ENCODE measurements at places on chromosomes 1 and 21.

DNA sequence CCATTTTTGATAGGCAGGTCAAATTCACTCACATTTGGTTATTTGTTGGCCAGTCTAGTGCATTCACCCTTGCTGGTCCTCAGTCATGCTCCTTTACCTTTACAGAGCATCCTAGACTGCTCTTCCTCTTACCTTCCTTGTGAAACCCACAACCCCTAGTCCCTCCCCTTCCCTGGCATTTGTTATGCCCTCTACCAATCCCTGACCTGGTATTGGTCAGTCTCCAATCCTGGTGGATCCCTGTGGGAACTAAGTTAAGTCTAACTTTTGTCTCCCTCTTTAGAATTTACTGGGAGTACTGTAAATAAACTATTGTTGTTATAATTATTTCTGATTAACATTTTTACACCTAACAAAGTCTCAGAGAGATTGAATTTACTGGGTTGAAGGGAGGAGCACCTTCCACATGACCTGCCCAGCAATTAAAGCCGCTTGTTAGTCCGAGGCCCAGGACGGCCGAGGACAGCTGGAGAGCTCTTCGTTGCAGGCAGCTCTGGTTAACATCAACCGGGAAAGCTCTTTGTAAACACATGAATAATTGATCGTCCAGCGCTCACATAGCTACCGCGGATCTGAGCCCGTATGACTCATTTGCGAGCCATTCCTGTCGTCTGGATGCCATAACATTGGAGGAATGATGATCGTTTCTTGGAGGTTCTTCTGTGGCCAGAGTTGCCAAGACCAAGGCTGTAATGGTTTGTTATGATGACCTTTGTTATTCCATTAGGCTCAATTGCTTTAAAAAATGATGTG, 31.9 kb downstream of the MTARC1 start:
- no peaks in the 10 kb centered on the region for H3K4me1 ChIP-seq
- no peaks in the 10 kb centered on the region for H3K36me3 ChIP-seq
- DNase-seq = no peak

DNA sequence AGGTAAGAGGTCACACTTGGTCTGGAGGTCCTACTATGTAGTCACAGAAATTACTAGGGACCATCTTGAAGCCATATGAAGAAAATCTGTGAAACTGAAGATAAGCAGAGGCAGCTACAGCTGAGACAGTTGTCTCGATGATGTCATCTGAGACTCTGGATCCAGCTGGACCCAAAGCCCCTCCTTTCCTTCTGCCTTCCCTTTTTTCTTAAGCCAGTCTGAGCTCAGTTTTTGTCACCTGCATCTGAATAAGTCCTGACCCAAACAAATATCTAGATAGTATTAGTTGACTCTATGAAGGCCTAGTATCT, 143.3 kb downstream of the ETS2 start:
- no peak overlapping the region for H3K4me3 ChIP-seq
- no peak for DNase-seq
- no peaks in the 10 kb centered on the region for H3K4me1 ChIP-seq
- no peak overlapping the region for H3K27ac ChIP-seq
- H3K36me3 ChIP-seq = no peaks in the 10 kb centered on the region

- H3K4me1 ChIP-seq = peaks cover 8% of the 10 kb centered on the region
- no peaks in the 10 kb centered on the region for H3K27me3 ChIP-seq
- no peaks in the 10 kb centered on the region for H3K36me3 ChIP-seq
- no peak overlapping the region for H3K4me3 ChIP-seq
- H3K27ac ChIP-seq = peak overlapping the region; percentile 15
- peak; percentile 84 for DNase-seq
Observed at GRCh38 chr1:35845766-35846165, 37.2 kb upstream of the AGO1 start.

DNA sequence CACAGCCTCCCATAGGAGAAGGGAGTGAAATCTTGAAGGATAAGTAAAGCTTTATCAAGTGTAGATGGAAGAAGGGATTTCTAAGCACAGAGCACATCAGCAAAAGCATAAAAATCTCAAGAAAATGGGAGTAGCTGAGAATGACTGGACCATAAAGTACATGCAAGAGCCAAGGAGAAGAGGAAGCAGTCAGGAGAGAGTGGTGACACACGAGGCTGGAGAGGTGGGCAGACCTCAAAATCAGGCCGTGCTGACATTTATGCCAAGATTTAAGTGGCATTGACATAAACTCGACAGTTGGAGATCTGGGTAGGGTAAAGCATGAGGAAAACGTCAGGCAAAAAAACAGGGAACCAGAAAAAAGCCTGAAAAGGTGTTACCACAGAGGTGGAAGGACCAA, 62.3 kb downstream of the GFI1 start:
- H3K4me1 ChIP-seq = no peaks in the 10 kb centered on the region
- H3K4me3 ChIP-seq = no peak overlapping the region
- H3K27ac ChIP-seq = no peak overlapping the region
- DNase-seq = no peak
- H3K36me3 ChIP-seq = no peaks in the 10 kb centered on the region
- H3K27me3 ChIP-seq = no peaks in the 10 kb centered on the region

DNA sequence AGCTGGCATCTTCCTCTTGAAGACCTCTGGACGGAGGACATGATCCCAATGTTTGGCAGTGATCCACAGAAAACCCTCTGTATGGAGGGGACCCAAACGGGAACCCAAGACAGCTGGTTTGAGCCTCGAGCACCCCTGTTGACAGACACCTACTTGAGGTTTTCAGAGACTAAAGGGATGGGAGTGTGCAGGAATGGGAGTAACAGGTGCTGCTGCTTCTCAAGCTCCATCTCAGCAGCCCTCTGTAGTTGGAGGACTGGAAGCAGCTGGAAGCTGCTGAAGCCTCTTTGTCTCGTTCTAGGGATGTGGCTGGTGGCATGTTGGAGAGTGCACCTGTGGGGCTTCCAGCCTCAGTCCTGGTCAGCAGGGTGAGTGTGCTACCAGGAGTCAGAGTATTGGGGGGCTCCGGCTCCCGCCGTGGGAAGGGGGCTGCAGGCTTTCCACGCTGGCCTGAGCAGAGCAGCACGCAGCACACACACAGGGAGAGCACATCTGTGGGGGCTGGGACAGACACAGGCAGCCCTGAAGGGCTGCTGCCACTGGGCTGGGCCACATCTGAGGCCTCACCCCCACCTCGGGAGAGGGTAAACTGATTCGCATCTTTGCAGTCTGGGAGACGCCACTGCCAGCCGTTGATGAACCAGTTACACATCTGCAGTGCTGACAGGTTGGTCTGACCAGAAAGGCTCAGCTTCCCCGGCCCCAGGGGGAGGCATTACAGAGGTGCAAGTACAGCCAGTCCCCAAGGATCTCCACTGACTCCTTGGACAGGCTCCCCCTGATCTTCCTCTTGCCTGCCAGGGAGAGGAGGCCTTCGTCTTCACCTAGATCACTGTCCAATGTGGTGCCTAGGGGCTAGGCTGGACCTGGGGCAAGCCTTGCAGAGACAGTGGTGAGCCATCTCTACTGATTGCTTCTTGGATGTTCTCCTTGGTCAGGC, 56.6 kb downstream of the ADSS2 start:
- H3K4me1 ChIP-seq = no peaks in the 10 kb centered on the region
- no peak for DNase-seq
- no peak overlapping the region for H3K4me3 ChIP-seq
- H3K36me3 ChIP-seq = no peaks in the 10 kb centered on the region
- no peak overlapping the region for H3K27ac ChIP-seq

GRCh38 chr1:34754964-34755637, at the start of gene GJB5:
GJB5 (plus strand) TSS chr1:34755047; CDS start chr1:34757331, 2,284 bp downstream.
- no peak within 1 kb of the TSS for H3K27ac ChIP-seq
- no peak within 1 kb of the TSS for H3K4me3 ChIP-seq
- H3K36me3 ChIP-seq = no peaks in the 10 kb centered on the region

DNA sequence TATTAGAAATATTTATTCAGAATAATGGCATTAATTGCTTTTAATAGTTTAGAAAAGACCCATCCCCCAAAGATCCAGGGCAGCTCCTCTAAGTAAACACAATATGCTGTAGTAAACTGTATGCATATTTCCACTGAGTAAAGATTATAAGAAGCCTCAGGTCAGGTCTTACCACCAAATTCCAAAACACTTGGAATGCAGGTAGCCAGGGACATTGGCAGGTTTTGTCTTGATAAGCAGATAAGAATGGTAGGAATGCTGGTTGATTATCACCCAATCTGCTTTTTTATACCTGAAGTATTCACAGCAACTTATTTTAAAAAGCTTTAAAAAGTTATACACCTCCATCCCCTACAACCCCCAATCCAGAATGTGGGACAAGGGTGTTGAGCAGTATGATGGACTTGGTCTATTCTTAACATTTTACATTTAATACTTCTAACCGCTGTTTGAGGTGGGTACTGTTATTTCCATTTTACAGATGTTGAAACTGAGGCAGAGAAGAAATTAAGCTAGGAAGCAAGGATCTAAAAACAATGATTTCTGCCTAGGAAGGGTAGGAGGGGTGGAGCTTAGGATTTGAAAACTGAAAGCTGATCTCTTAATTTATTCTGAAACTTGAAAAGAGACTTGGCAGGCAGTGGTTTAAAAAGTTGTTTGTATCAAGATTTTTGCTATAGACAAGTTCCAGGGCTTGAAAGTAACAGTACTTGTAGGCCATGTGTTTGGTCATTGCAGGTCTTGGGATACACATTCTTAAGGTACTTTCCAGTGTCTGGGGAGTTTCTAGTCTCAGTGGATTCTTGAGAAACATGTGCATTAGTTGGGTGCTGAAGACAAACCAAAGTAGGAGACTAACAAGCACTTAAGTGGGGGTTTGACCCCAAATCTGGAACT, 15.6 kb upstream of the THEM4 start:
- no peaks in the 10 kb centered on the region for H3K4me1 ChIP-seq
- no peak overlapping the region for H3K4me3 ChIP-seq
- DNase-seq = no peak
- no peaks in the 10 kb centered on the region for H3K36me3 ChIP-seq
- no peaks in the 10 kb centered on the region for H3K27me3 ChIP-seq

DNA sequence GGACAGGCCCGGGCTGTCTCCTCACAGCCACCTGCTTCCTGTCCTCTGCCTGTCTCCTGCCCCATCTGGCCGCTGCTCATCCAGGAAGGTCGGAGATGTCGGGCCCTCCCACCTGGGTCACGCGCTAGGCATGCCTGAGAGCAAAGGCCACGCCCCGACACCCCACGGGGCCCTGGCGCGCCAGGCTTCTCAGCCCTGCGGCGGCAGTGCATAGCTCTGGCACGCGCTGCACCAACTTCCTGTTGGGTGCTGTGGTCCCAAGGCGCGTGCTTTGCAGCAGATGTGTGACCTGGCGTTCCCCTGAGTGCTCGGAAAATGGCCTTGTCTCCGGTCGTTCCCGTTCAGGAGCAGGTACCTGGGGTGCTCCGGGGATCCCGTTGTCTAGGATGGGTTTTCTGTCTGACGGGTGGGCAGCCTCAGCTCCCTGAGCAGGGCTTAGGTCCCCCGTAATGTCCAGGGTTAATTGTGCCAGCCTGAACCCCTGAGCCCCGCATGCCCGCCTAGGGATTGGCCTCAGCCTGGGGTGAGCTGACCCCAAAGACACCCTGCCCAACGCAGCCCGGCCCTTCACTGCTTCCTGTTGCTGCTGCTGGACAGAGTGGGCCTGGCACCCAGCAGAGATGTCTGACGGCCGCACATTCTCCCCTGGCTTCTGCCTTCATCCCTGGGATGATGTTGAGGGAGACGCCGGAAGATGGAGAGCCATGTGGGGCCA, 19.4 kb upstream of the KCNAB2 start:
- H3K4me3 ChIP-seq = no peak overlapping the region
- H3K27me3 ChIP-seq = no peaks in the 10 kb centered on the region
- DNase-seq = peak; percentile 69
- no peak overlapping the region for H3K27ac ChIP-seq

- H3K36me3 ChIP-seq = no peaks in the 10 kb centered on the region
- H3K4me3 ChIP-seq = no peak overlapping the region
- H3K27me3 ChIP-seq = no peaks in the 10 kb centered on the region
- H3K27ac ChIP-seq = no peak overlapping the region
- no peaks in the 10 kb centered on the region for H3K4me1 ChIP-seq
Observed at GRCh38 chr1:177629526-177629925, 340.3 kb downstream of the SEC16B start.

GRCh38 chr1:115641762-115642167, at the start of gene VANGL1:
VANGL1 (plus strand) TSS chr1:115641970; CDS start chr1:115651414, 9,444 bp downstream.
- H3K4me3 ChIP-seq = peak within 1 kb of the TSS; percentile 76
- H3K4me1 ChIP-seq = peaks cover 3% of the 10 kb centered on the region
- no peaks in the 10 kb centered on the region for H3K27me3 ChIP-seq
- peak within 1 kb of the TSS; percentile 68 for H3K27ac ChIP-seq

GRCh38 chr1:156703741-156704140, 1.6 kb downstream of the CRABP2 start:
- H3K4me3 ChIP-seq = no peak overlapping the region
- no peak overlapping the region for H3K27ac ChIP-seq
- peaks cover 32% of the 10 kb centered on the region for H3K4me1 ChIP-seq
- DNase-seq = no peak

GRCh38 chr1:171833091-171833825, 8.0 kb upstream of the DNM3 start:
- H3K36me3 ChIP-seq = no peaks in the 10 kb centered on the region
- H3K4me3 ChIP-seq = no peak overlapping the region
- H3K4me1 ChIP-seq = no peaks in the 10 kb centered on the region
- DNase-seq = no peak
- H3K27ac ChIP-seq = no peak overlapping the region

DNA sequence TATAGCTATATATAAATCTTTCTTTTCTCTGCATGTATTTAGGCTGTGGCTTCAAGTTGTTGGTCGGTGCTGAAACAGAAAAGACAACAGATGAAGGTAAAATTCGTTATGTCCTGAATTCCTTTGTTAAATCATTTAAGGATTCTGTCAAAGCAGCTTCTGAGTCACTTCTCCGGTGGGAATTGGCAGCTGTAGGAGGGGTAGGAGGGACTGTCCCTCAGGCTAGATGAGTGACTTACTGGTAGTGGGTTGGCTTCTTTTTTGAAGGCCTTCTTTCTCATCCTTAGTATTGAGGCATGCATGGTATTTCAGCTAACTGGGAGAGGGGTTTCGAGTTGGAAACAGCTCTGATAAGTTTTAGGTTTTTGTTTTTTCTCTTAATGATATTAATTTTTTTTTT, 22.1 kb upstream of the NEXN start:
- DNase-seq = no peak
- H3K4me3 ChIP-seq = no peak overlapping the region
- H3K27ac ChIP-seq = no peak overlapping the region
- H3K27me3 ChIP-seq = no peaks in the 10 kb centered on the region
- no peaks in the 10 kb centered on the region for H3K4me1 ChIP-seq
- no peaks in the 10 kb centered on the region for H3K36me3 ChIP-seq

GRCh38 chr1:241677201-241677600, 25.1 kb downstream of the WDR64 start:
- peak overlapping the region; percentile 18 for H3K27ac ChIP-seq
- no peak for DNase-seq
- H3K36me3 ChIP-seq = no peaks in the 10 kb centered on the region
- H3K4me3 ChIP-seq = no peak overlapping the region
- H3K27me3 ChIP-seq = no peaks in the 10 kb centered on the region

All from testis (tissue), 5 donors.